Dermis microvascular lymphatic vessel endothelial cell (primary cell): ENCODE measurements at places on chromosomes 7 and 10. TPM values are rescaled to one million over a fixed set of nuclear protein-coding genes. Genes with fewer than 3 reads are reported as not detected.

GRCh38 chr7:112533591-112533990, 52.8 kb downstream of the LSMEM1 start:
- no peak for DNase-seq

DNA sequence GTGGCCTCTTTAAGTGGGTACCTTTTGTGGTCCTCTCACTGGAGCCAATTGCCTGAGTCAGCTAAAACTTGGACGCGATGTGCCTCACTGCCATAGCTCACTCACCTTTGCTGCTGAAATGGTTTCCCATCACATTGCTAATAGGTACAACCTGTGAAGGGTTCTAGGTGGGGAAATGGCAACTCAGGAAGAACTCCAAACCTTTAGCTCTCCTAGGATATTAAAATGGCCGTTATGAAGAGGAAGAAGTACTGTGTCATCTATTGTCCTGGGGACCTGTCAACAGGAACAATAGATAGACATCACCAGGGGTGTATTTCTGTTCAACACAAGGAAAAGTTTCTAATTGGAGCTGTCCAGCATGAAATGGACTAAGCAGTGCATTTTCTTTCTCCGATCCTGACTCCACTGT, 1.2 kb upstream of the ZNF655 start:
- no peak for DNase-seq

Gene SPDYE2
- not detected in 2 replicates for total RNA-seq

DNA sequence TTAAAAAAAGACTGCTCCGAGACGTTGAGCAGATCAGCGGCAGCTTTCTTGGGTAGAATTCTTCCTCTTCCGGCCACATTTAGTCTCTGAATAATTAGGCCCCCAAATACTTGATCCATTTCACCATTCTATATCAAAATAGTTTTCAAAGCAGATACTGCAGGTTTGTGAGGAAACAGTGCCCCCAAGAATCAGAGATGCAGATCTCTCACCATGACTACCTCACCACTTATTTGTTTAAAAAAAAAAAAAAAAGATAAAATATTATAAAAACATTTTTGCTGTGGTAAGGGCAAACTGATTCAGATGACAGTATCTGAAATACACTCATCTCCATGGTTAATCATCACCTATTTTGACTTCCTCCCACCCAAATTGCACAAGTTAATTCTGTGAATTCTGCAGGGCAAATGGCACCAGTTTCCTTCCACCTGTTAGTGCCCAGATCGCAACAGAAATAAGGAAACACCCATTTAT, 210.4 kb downstream of the FAM107B start:
- DNase-seq, result no peak

Gene TSPAN13
- 37.7 and 42.6 TPM in 2 replicates for total RNA-seq

GRCh38 chr10:24455447-24455846, 246.5 kb downstream of the KIAA1217 start:
- DNase-seq, result no peak

- no peak for DNase-seq
These were observed 129.5 kb upstream of the PCGF5 start for GRCh38 chr10:91090761-91091529.

DNA sequence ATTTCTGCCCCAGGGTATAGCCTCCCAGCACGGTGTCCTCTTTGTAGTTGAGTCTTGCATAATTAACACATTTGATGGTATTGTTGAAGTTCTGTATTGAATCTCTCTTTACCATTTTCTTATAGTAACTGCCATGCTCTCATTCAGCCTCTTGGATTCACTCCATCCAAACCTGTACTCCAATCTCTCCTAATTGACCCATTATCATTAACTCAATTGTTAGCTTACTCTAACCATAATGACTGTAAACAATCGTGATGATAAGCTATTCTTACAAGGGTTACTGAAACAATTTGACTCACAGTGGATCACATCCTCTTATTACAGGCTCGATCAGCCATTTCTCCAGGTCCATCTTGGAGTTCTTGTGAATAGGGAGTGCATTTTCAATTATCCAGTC, 191.9 kb upstream of the AGK start:
- DNase-seq, result no peak
